ENCODE measurements at places on chromosomes 6 and 20.

- no peak for DNase-seq
Measured at GRCh38 chr20:13745784-13746183, 38.9 kb downstream of the ESF1 start.

GRCh38 chr6:160895562-160895961 lies 96.0 kb upstream of the MAP3K4 start:
- DNase-seq, result no peak

DNA sequence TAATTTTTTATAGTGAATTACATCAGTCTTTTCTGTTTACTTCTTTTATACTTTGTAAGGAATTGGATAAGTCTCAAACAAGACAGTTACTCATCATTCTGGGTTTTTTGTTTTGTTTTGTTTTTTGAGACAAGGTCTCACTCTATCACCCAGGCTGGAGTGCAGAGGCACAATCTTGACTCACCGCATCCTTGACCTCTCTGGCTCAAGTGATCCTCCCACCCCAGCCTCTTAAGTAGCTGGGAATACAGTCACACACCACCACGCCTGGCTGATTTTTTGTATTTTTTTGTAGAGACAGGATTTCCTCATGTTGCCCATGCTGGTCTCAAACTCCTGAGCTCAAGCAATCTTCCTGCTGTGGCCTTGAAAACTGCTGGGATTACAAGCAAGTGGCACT lies 524.3 kb downstream of the EYS start:
- DNase-seq, result no peak

DNA sequence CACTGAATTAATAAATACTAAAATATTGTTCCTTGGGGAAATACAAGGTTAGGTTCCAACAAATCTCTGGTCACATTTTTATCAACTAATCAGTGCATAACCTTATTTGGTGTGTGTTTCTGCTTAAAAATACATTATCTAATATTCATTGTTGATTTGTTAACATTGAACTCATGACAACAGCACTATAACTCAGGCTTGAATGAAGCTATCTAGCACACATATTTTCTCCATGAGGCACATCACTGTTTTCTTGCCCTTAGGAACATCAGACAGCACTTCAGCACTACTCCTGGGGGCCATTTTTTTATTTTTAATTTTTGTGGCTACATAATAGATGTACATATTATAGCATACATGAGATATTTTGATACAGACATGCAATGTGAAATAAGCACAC lies 277.2 kb upstream of the NT5E start:
- DNase-seq, result no peak

DNA sequence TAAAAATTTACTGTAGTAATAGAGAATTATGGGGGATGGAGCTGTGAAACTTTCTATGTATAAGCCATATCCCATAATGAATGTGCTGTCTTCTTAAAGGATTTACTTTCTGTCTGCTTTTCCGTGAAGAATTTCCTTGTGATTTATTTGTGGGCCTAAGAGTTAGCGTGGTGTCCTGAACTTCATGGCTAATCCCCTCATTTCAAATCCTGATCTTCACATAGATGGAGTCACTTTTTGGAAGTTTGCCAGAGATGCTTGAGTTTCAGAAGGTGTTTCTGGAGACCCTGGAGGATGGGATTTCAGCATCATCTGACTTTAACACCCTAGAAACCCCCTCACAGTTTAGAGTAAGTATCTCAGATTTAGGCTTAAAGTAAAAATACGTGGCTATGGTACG lies 19.4 kb upstream of the CLDN20 start:
- DNase-seq, result no peak

- DNase-seq, result no peak
Measured at GRCh38 chr6:147508866-147509608, 547 bp downstream of the SAMD5 start.

DNA sequence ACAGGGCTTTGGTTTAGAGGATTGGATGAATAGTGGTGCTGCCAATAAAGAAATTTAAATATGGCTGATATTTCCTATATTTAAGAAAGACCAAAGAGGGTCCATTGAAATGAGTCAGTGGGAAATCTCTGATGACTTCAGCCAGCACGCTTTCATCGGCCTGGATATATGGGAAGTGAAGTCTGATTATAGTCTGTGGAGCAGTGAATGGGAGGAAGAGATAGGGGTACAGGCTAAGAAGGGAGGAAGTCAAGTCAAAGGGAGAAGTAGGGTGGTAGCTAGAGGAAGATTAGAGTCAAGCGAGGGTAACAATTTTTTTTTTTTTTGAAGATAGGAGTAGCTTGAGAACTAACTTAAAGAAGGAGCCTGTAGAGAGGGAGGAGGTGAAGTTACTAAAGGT lies 22.7 kb downstream of the SLC16A10 start:
- DNase-seq, result no peak

DNA sequence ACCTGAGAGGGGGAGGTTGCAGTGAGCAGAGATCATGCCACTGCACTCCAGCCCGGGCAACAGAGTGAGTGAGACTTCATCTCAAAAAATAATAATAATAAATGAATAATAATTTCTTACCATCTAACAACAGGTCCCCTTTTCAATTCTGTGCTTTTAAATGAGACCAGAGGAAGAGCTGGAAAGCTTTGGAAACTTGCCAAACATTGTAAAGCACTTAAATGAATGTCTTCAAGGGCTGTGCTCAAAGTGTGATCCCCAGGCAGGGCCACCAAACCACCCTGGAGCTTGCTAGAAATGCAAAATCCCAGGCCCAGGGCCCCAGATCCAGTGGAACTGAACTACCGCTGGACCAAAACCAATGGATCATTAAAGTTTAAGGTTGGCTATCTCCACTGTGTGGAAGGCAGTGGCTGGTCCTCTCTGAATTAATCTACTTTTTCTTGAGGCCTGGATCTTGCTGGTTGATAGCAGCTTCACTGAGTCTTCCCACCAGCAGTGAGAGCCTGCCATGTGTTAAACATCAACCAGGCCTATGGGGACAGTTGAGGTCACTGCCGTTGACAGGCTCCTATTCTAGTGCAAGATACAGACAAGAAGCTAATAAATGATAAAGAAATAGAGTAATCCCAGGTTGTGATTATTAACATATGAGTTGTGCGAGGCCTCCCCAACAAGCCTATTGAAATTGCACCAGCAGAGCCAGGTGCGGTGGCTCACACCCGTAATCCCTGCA lies 23.7 kb upstream of the TFAP2C start:
- DNase-seq, result no peak

GRCh38 chr20:53794529-53795115 lies 201.0 kb upstream of the ZNF217 start:
- DNase-seq, result no peak

- DNase-seq, result no peak
Measured at GRCh38 chr6:36997811-36998722, 7.4 kb upstream of the FGD2 start.

GRCh38 chr6:138261116-138261780 lies 43.0 kb upstream of the PBOV1 start:
- DNase-seq, result no peak

GRCh38 chr6:82924799-82925535 lies 140.7 kb downstream of the UBE3D start:
- DNase-seq, result no peak

GRCh38 chr6:41408982-41409381 lies 73.6 kb downstream of the NCR2 start:
- no peak for DNase-seq
